ENCODE measurements at places on chromosomes 2 and 18. TPM values are rescaled to one million over a fixed set of nuclear protein-coding genes. Genes with fewer than 3 reads are reported as not detected.

Gene SFTPB
- not detected for total RNA-seq

DNA sequence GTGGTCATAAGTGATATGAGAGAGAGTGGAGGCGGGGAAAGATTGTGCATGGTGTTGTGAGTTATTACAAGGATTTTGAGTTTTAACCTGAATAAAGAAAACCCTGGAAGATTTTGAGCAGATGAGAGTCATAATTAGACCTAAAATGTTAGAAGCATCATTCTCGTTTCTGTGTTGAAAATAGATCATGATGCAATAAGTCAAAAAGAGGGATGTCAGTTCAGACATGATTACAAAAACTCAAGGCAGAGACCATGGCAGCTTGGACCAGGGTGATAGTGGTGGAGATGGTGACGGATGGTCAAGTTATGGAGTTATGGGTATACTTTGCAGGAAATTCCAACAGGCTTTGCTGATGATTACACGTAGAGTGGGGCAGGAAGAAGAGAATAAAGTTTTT, 267.2 kb downstream of the CDH20 start:
- no peak for DNase-seq

DNA sequence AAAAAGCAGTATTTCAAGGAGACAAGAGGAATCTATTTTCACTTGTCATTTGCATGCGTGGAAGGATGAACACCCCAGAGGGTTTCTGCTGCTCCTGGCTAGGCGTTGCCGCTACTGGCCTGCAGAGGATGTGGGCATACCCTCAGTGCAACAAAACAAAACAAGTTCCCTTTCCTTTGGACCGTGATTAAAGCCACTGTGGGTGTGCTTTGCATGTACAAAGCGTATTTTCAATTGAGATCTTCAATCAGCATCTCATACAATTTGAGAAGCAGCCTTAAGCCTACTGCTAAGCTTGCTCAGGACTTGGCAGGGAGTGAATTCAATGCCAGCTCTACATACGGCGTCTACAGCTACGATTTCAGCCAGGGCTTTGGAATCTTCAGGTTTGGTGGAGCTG, 298.4 kb downstream of the LPIN1 start:
- no peak for DNase-seq

DNA sequence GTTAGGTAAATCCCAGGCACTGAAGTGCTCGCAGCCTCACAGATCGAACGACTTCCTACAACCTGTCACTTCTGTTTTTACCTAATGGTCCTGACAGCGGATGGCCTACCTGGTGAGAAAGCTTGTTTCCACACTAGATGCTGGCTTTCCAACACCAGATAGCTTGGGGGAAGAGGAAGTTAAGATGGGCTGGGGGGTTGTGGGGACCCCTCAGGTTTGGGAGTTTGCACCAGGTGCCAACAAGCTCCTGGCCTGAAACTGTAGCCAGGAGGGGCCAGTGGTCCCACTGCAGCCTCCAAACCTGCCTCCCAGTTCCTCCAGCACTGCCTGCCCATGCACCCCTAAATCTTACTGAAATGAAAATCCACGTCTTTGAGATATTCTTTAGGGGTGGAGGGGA, 3.9 kb downstream of the TMEM185B start:
- DNase-seq: no peak

- DNase-seq: no peak
Observed at GRCh38 chr2:207327513-207327912, 161.8 kb upstream of the KLF7 start.

Gene IGFBP5
- total RNA-seq: not detected

Measured in activated CD8-positive, alpha-beta T cell treated with anti-CD3 and anti-CD28 coated beads for 36 hours (primary cell).